Epithelial cell of proximal tubule (primary cell): ENCODE measurements at places on chromosomes 13 and 19. TPM values are rescaled to one million over a fixed set of nuclear protein-coding genes. Genes with fewer than 3 reads are reported as not detected.

The DAND5 gene
- total RNA-seq, result 0.06 and 0.07 TPM in 2 replicates

The IGFL3 gene
- total RNA-seq, result not detected in 2 replicates

The TMC4 gene
- total RNA-seq, result 3.7 and 9.5 TPM in 2 replicates

DNA sequence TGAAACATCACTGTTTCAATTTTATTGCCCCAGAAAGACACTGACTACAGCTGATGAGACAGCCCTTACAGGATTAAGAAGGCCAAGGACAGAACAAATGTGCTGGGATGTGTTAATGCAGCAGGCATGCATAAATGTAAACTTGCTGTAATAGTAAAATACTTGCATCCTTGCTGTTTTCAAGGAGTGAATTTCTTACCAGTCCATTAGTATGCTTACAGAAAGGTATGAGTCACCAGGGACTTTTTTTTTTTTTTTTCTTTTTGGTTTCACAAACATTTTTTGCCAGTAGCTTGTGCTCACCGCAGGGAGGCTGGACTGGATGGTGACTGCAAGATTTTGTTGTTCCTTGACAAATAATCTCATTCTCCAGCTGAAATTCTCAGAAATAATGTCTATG, 55.1 kb downstream of the GPR180 start:
- DNase-seq, result peak; percentile 48

DNA sequence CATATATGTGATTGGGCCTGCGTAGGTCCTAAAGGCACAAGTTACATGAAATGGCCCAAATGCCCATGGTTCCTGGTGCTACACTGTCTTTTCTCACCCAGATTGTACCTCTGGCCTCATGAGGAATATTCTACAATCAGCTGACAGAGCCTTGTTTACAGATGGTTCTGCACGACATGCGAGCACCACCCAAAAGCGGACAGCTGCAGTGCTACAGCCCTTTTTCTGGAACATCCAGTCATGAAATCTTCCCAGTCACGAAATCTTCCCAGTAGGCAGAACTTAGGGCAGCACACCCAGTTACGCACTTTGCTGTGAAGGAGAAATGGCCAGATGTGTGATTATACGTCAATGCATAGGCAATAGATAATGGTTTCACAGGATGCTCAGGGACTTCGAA, 7.7 kb upstream of the ELF1 start:
- DNase-seq, result no peak

GRCh38 chr19:51138549-51138979, 3.5 kb upstream of the SIGLEC7 start:
- DNase-seq, result no peak

- no peak for DNase-seq
Observed at GRCh38 chr13:34522808-34523207, 419.3 kb upstream of the NBEA start.

GRCh38 chr19:36418287-36419001, at the start of gene ZFP82:
ZFP82 (minus strand) TSS chr19:36418644; CDS start chr19:36409789, 8,855 bp downstream.
- DNase-seq, result no peak

DNA sequence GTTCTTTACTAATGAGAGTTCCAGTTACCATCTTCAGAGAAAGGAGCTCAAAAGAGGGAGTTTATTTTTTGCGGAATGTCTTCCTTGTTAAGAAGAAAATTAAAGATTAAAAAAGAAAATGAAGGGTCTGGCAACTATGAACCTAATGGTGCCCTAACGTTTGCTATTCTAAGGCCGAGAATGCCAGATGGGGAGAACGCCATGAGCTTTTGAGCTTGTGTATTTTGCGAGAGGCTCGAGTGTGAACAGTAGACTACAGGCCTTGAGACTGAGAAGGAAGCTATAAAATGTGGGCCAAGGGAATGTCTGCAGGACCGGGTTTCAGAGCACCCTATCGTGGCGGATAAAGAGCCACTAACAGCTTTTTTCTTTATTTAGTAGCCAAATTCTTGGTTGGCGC, 6.7 kb downstream of the FGF14 start:
- DNase-seq, result no peak

- DNase-seq, result no peak
Observed at GRCh38 chr13:98458431-98458830, 118.5 kb downstream of the STK24 start.

DNA sequence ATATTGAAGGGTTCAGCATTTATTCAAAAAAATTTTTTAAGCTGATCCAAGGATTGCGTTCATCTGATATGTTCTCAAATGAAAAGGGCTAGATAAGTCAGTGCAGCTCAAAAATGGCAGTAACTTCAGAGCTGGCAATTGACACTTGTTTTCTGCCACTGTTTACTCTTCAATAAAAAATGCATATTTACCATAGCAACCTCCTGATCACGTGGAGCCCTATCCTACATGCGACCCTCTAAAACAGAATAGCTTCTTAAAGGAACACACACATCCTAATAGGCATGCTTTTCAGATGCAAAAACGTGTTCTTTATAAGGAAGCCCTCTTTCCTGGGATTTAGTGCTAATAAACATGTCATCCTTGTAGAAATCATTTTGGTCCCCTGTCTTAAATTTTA, 150.2 kb downstream of the ZNF536 start:
- DNase-seq, result no peak

DNA sequence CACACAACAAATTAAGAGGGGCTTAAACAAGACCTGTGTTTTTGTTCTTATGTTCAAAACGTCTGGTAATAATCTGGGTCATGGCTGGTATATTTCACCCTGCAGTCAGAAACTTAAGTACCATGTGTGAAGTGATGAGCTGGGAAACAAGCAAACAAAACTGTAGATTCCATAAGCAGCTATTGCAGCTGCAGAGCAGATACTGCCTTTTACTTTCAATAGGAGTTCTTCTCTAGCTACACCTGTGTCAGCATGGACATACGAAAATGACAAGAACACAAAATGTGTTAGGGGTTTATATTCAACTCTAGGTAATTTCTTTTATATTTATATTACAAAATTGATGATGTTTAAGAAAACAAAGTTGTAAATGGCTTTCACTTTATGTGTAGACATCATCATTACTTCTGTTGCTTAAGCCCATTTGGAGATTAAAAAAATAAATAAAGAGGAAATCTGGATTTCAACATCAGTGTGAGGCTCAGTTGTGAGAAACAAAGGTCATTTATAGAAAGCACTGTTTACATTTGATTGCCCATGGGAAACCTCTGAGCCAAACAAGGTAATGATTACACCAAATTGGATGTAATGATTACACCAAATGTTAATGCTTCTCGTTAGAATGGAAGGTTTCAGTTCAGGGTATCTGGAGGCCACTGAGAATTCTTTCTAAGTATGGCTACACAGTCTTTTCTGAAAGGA, 451.0 kb upstream of the SLC10A2 start:
- peak; percentile 88 for DNase-seq

GRCh38 chr13:35808846-35809245, 322.3 kb downstream of the DCLK1 start:
- DNase-seq, result no peak

DNA sequence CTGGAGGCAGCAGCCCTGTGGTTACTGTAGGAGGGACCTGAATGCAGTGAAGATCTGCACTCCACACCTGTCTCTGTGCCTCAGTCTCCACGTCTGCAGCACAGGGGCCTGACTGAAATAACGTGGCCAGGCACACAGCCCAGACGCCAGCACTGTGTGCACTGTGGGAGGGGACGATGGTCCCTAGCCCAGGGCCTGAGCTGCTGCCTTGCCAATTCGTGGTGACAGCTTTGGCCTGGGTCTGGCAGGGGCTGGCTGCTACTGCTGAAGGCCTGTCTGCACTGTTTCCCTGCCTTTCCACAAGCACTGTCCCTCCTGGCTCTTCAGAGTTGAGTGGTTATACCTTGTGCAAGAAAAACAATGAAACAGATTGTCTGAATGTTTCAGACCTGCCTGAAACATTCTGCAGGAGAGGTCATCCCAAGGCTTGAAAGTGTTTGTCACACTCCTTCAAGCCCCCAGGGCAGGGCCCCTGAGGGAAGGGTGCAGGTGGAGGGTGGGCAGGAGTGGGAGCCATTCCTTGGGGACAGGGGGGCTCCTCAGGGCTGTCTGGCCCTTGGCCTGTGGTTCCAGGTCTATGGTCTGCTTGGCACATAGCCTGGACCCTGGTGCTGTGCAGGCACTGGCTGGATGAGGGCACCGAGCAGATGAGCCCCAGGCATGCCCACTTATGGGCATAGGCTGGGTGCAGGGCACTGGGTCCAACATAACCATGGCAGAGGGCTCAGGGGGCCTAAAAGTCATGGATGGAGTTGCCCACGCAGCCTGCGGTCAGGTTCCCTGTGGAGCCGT, 38.7 kb upstream of the LDLR start:
- DNase-seq, result no peak

DNA sequence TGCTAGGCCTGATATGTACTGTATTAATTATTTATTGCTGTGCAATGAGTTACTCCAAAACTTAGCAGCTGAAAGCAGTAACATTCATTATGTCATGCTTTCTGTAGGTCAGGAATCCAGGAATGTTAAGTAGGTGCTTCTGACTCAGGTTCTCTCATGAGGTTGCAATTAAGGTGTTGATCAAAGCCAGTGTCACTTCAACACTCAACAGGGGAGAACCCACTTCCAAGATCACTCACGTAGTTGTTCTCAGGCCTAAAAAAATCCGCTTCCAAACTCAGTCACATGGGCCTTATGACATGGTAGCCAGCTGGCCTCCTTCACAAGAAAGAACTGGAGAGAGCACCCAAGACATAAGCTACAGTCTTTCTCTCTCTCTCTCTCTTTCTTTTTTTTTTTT, 211.1 kb upstream of the NBEA start:
- no peak for DNase-seq

DNA sequence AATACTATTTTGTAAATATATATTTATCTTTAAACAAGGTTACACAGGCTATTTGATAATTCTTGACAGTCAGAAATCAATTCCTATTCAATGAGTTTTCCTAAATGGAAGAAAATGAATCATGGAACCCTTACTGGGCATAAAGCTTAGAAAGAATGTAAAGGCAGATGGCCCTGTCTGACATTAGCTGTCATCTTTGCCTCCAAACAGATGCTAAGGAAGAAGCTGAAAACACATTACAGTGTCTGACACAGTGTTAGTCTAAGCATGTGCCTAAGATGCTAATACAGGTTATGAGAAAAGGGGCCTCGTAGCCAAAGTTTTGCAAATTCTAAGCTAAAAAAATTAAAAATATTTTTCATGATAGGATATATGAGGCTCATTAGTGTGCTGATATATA, 112.8 kb downstream of the ITGBL1 start:
- no peak for DNase-seq

GRCh38 chr19:34835631-34836351, 62.8 kb upstream of the ZNF599 start:
- DNase-seq, result no peak

- DNase-seq, result no peak
Observed at GRCh38 chr13:33218020-33218419, 67.5 kb downstream of the STARD13 start.

DNA sequence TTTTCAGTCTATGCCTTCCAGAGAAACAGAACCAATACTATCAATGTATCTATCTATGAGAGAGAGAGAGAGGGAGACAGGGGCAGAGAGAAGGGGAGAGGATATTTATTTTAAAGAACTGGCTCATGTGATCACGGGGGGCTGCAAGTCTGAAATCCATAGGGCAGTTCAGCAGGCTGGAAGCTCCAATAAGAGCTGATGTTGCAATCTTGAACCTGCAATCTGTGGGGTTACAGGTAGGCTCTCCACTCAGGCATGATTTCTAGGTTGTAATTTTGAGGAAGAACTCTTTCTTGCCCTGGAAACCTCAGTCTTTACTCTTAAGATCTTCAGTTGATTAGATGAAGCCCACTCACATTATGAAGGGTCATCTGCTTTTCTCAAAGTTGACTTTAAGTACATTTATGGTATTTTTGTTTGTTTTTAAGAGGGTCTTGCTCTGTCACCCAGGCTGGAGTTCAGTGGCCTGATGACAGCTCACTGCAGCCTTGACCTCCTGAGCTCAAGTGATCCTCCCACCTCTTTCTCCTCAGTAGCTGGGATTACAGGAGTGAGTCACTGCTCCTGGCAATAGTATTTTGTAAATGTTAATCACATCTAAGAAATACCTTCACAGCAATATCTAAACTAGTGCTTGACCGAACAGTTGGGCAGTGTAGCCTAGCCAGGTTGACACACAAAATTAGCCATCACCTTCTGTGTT, 376.4 kb downstream of the FGF9 start:
- peak; percentile 60 for DNase-seq

DNA sequence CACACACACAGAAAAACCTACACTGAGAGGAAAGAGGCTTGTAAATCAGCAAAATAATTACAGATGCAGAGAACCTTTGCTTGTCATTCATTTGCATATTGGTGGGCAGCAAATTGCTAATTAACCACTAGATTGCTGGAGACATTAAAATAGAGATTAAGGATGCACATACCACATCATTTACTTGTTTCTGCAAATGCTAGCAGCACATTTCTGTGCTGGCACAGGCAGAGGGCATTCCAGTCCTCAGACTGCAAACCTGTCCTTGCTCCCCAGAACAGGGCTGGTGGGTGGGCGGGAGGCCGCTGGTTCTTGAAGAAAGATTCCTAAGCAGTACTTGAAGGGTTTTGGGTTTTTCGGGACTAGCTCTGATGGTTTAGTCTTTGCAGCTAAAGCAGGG, 941 bp upstream of the SIAH3 start:
- DNase-seq, result no peak
